Activated T-cell treated with anti-CD3 and anti-CD28 coated beads, Interleukin-2, amount 50 U/mL, for 72 hours (primary cell): ENCODE measurements at places on chromosomes 1 and 21. TPM values are rescaled to one million over a fixed set of nuclear protein-coding genes. Genes with fewer than 3 reads are reported as not detected.

Gene ELK4
- 86.8 TPM for total RNA-seq

Gene LCE1C
- not detected for total RNA-seq

Gene C1orf21
- 3.0 TPM for total RNA-seq

Gene PLPPR4
- total RNA-seq = not detected

Gene SGIP1
- total RNA-seq = 0.31 TPM

Gene LCE2C
- not detected for total RNA-seq

Gene CFHR2
- not detected for total RNA-seq

Gene BNIPL
- 5.3 TPM for total RNA-seq

Gene GJA8
- total RNA-seq = not detected

Gene SLC2A1
- total RNA-seq = 41.7 TPM

Gene SCYL3
- 17.9 TPM for total RNA-seq

Gene ST7L
- 18.6 TPM for total RNA-seq
